ENCODE measurements at places on chromosomes 5 and 9.

DNA sequence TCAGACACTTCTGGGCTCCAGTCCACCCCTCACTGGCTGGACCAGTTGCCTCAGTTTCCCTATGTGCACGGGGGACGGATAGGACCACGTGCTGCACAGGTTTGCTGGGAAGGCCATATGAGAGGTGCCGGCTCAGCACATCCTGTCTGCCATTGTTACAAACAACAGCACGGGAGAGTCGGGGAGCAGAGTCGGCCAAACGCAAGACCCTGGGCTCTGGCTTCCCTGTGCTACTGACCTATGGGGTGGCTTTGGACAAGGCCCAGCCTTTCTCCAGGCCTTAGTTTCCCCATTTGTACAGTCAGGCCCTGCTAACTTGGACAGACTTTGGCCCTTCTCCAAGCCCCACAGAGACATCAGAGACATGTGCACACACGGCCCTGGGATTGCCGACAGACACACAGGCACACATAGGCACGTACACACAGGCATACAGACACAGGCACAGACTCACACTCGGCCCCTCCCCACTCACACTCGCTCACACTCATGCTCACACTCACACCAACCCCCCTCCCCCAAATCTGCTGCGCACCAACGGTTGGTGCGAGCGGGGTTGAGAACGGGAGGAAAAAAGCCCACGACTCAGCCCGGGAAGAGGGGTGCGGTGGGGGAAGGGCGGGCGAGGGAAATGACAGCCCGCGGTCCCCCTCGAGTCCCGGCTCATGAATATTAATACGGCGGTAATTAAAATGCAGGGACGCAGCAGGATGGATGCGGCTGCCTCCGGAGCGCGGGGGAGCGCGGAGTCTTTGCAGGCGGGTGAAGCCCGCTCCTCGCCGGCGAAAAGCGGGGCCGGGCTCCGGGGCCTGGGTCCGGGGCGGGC, 133.0 kb downstream of the C9orf50 start:
- peak; percentile 78 for DNase-seq

DNA sequence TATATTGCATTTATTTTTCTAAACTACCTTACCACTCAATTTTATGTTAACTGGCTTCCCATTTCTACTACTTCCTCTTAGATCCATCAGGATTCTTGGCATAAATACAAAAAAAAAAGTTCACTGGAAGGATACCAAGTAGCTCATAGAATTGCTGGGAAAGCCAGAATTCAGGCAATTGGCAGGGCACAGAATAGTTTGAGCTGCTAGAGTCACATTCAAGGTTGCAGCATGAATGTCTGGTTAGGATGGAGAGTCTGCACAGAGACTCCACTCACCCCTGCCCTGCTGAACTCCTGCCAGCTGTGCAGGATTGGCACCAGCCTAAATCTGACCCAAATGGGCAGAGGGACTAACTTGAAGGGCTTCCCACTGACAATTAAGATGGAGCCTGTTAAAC, 4.9 kb upstream of the AMACR start:
- DNase-seq, result peak; percentile 13

DNA sequence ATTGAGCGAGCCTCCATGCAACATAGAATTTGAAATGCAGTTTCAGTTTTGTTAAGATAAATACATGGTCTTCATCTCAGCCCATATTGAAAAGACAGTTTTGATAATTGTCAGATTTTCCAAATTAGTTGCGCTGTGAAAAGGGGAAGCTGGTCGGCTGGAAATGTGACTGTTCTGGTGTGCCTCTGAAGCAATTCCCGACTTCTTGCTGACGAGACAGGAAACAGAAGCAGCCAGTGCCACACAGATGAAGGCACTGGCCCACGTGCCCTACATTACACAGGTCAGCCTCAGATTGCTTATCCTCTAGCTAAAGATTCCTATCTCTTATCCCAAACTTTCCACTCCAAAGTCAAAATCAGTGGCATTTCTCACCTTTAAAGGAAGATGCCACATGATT, 214.1 kb upstream of the TLE4 start:
- no peak for DNase-seq

DNA sequence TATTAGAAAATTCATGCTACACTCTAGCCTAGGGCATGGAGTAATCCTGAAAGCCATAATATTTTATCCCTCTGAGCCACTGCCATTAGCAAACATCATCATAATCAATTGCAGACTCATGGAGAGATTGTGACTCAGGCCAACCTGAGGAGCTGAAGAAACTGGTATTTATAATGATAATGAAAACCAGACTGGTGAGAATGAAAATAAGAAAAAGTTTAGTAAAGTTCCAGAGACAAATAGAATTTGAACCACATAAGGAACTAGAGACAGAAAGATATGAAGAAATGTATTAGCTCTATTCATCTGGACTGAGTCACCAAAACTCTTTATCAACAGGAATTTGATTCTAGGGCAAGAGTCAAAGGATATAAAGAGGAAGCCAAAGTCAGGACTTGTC, 158.7 kb downstream of the DRD1 start:
- DNase-seq, result no peak

- DNase-seq, result no peak
These were observed 108.4 kb downstream of the ALDH1A1 start for GRCh38 chr9:72844440-72844768.

DNA sequence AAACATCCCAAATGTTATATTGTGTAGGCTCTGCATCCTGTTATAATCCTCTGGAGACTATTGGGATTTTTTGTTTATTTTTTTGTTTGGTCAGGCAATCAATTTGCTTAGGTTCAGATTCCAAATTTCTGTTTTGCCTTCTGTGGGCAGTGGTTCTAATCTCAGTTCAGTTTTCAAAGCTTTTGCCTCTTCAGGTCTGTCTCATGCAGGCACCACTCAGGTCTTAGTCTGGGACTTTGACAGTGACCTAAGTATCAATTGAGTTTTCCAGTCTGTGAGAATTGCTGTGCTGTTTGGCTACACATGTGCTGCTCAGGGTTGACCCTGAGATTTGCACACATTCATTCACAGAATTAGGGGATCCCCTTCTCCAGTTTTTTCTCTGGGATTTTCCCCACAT, 14.1 kb downstream of the SNX2 start:
- no peak for DNase-seq

DNA sequence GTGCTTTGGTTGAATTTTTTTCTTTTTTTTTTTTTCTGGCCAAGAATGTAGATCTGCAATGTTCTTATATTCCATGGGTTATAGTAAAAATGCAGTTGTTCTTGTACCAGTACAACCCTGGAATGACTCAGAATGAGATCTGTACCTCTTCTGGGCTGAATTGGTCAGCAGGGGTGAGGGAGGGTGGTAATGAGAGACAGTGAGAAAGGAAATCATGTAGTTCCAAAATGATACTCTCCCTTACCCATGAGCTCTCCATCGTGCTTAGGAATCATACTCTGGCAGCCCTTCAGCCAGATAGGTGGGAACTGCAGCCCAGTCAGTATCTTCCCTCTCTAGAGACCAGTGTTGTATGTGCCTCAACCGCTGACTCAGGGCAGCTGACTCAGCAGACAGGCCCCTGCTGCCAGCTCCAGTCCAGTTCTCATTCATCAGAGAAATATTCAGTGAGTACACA, 2.1 kb upstream of the GLIS3 start:
- peak; percentile 13 for DNase-seq
